ENCODE measurements at places on chromosomes 2 and 18.

DNA sequence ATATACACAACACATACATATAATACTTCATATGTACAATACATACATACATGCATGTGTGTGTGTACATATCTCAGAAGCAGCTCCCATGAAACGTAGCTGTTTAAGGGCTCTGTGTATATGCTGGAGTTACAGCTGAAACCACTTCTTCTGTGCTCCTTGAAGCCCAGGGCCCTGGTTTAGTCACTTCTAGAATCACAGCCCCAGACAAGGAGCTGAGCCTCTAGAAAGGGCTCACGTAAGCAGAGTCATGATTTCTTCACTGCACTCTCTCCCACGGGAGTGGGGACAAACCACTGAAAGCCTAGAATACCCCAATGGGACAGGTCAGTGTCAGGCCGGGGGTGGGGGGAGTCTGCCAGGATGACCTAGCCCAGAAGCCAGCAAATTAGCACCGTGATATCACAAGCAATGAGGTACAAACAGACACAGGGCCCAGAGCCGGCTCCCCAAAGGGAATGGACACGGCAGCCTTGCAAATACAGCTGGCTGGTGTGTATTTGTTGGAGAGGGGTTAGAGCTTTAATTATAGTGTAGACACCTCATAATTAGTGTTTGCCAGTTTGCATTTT is 90.3 kb downstream of the C1QL2 start:
- DNase-seq = no peak

DNA sequence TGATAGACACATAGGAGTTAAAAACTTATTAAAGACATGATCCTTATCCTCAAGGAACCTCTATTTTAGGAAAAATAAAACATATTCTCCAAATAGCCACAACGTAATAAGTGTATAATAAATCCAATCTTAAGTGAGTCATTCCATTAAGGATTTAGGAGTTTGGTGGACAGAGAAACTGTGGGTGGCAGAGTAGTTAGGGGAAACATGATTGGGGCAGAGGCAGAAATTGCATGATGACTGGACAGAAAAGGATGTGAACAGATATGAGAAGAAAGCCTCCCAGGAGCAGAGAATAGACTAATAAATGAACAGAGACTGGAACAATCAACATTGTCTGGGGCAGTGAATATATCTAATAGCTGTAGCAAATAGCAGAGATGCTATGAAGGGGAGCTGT is 48.1 kb upstream of the SIGLEC15 start:
- peak; percentile 77 for DNase-seq

- DNase-seq = no peak
Observed at GRCh38 chr2:156057647-156058046, 274.9 kb downstream of the NR4A2 start.

DNA sequence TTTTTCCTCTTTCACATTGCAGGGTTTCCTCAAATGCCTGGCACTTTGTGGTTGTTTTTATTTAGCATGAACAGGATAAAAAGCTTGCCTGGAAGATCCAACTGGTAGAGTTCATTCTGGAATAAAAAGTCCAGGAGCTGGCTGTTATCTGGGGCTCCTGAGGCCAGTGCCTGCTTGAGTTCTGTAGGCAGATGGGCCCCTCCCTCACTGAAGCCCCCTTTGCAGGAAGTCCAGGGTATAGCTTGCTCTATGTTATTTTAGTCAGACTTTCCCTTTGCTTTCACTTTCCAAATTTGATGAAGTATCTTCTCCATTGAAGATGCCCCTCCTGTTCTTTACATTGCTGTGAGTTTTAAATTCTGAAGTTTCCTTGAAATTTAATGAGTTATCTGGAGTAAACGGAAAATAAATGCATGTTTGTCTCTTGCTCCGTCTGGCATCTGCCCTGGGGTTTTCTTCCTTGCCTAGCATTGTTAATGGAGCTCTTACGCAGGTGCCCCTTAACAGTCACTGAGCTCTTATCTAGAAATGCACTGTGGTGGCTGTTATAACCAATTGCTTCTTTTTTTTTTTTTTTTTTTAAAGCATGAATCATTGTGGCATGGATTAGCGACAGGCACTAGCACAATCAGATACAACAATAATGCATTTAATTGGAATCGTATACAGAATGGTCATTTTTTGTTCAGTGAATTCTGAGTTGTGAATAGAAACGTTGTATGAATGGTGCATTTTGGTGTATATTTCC is 27.0 kb upstream of the LPIN1 start:
- DNase-seq = no peak

- DNase-seq = no peak
Observed at GRCh38 chr2:52327641-52328040, 1295.7 kb upstream of the NRXN1 start.

DNA sequence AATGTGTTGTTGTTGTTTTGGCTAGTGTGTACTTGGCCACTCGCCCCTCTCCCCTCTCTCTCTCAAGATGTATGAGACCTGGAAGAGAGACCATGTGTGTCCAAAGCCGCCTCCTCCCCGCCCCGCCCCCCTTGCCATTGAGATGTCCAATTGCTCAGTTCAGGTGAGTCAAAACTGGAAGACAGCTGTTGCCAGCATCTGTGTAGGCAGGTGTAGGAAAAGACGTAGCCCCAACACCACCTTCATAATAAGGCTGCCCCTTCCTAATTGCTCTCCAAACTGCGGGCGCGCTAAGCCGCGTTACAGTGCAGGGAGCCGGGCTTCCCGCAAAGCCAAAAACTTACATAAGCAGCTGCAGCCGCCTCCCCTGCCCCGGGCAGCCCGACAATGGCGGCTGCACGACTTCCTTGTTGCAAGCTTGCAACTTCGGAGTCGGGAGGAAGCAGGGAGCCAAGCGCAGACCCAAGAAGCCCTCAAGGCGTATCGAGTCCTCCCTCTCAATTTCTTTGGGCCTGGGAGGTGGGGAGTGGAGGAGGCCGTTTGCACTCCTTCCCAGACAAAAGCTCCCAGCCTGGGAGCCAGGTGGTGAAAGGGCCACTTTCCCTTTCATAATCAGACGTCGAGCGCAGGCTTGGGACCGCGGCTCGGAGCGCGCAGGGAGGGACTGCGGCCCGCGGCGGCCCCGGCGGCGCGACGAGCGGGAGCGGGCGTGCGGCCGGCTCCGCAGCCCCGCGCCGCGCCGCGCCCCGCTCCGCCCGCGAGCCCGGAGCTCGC is 882 bp downstream of the ZBTB14 start:
- DNase-seq = peak; percentile 66

All from EL (cell line).